ENCODE measurements at places on chromosomes 2 and 18. TPM values are rescaled to one million over a fixed set of nuclear protein-coding genes. Genes with fewer than 3 reads are reported as not detected.

RAB27B gene
- 11.4 TPM for total RNA-seq

ASPRV1 gene
- 0.80 TPM for total RNA-seq

CFC1 gene
- not detected for total RNA-seq

CFAP65 gene
- total RNA-seq, result 0.05 TPM

ARID5A gene
- 73.8 TPM for total RNA-seq

SLC9A4 gene
- 0.42 TPM for total RNA-seq

ACAA2 gene
- 121 TPM for total RNA-seq

MAP4K3 gene
- 37.5 TPM for total RNA-seq

RAX gene
- total RNA-seq, result not detected

NDUFAF7 gene
- 15.2 TPM for total RNA-seq

DPYSL5 gene
- 3.8 TPM for total RNA-seq

PLEKHM3 gene
- total RNA-seq, result 6.7 TPM

UGT1A6 gene
- total RNA-seq, result not detected

FOXI3 gene
- not detected for total RNA-seq

RPRD1A gene
- 65.7 TPM for total RNA-seq

TRMT61B gene
- 13.1 TPM for total RNA-seq
